Caudate nucleus (tissue), 63 donors: ENCODE measurements at places on chromosomes 2 and 18.

- no peak for DNase-seq
Measured at GRCh38 chr2:139684286-139684860, 904.2 kb upstream of the NXPH2 start.

GRCh38 chr2:237894986-237895543 lies 35.6 kb downstream of the RAMP1 start:
- no peak for DNase-seq

- DNase-seq, result peak; percentile 41
Measured at GRCh38 chr2:207167099-207167923, 1.6 kb upstream of the KLF7 start.

DNA sequence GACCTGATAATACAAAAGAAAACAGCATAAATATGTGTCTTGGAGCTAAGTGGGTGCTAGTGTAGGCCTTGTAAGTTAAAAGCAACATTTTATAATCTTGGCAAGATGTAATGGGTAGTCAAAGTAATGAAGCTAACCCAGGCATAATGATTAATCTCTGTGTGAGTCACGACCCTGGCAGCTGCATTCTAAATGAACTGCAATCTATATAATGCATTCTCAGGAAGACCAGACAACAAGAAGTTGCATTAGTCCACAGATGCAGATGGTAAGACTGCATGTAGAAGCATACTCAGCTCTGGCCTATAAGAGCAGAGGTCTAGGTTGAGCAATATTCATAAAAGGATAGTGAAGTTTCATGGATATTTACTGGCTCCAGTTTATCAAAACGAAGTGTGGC lies 85.6 kb upstream of the ETAA1 start:
- DNase-seq, result no peak

DNA sequence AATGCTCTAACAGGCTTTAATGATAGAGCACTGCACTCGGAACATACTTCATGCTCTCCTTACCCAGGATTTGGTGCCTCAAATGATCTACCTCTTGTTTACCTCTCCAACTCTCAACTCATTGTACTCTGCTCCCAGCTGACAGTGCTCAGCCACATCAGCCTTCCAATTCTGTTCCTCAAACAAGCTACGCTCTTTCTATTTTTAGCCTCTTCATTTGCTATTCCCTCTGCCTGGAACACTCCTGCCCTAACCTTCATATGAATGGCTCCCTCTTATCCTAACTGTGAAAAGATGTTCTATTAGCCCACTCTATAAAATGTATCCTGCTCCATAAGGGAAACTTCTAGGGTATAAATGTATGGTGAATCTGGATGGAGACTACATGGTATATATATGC lies 42.5 kb downstream of the PIGN start:
- DNase-seq, result no peak
